DND-41 (cell line): ENCODE measurements at places on chromosomes 3 and 15.

- no peak for DNase-seq
Measured at GRCh38 chr15:71218272-71218805, 103.1 kb downstream of the THSD4 start.

- DNase-seq: no peak
Measured at GRCh38 chr15:31483053-31483985, 156.7 kb downstream of the KLF13 start.

GRCh38 chr3:46926039-46926438 lies 48.5 kb downstream of the PTH1R start:
- no peak for DNase-seq

- no peak for DNase-seq
Measured at GRCh38 chr3:45387636-45388348, 584 bp upstream of the LARS2 start.

DNA sequence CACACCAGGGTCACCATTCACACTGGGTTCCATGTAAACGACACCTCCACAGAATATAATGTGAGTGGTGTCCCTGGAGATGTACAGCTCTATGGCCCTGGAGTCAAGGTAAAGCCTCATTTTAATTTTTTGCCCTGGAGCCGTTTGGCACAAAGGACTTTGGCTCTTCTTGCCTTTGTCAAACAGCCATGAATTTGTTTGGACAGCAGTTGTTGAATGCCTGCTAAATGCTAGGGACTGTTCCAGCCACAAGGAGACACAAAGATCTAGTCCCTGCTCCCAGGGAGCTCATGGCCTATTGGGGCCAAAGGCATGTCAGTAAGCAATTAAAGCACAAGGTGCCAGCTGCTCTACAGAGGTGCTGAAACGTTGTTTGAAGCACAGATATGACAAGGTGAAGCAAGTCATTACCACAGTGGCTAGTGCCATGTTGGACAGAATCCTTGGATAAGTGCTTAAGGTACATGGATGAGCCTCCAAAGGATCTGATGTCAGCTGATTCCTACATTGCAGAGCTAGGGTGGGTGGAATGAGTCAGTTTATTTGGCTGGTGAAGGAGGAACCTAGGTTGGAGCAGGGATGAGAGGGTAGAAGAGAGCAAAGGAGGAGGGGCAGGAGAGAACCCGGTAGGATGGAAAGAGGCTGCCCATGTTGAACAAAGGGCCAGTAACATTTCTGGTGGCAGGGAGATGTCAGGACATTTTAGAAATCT lies 171.9 kb upstream of the CTDSPL start:
- DNase-seq: no peak

DNA sequence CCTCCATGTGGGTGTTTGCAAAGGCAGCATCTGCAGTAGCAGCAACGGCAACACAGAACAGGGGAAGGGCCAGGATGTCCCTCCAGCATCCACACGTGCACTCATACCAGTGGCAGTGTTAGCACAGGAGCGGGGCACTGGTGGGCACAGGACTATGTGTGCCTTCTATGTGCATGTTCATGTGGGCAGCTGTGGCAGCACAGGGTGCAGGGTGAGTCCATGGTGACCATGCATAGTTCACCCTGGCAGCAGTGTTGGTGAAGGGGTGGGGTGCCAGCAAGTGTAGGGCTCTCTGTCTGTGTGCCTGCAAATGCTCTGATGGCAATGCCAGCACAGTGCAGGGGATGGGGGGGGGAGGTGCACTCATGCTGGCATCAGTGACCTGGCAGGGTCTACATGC lies 222.1 kb upstream of the SOX14 start:
- no peak for DNase-seq

GRCh38 chr3:160129459-160130061 lies 95.7 kb upstream of the C3orf80 start:
- DNase-seq: no peak

GRCh38 chr3:217099-217813 lies 20.7 kb downstream of the CHL1 start:
- DNase-seq: no peak

DNA sequence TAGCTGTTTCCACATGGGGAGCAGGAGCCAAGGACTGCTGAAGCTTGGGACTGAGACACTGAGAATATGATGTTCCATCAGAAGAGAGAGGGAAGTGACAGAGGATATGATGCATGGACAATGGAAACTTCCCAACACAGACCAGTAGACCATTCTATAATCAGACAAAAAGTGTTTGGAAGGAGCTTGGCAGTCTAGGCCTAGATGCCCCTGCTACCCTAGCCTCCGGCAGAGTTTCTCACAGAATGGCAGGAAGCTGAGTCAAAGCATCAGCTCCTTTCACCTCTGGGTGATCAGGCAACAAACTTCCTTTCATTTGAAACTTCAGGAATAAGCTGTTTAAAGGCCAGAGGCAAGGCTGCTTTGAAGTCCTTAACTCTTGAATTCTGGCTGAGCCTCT lies 222.0 kb downstream of the NEK10 start:
- DNase-seq: no peak

GRCh38 chr15:34490417-34491193 lies 53.0 kb upstream of the GOLGA8A start:
- no peak for DNase-seq

GRCh38 chr15:74339371-74339770 lies 28.1 kb downstream of the CYP11A1 start:
- no peak for DNase-seq

GRCh38 chr3:153096731-153097131 lies 65.3 kb upstream of the RAP2B start:
- DNase-seq: no peak

- no peak for DNase-seq
Measured at GRCh38 chr15:60444289-60444912, 34.5 kb downstream of the ICE2 start.
